ENCODE measurements at places on chromosomes 4 and X. TPM values are rescaled to one million over a fixed set of nuclear protein-coding genes. Genes with fewer than 3 reads are reported as not detected.

- H3K27ac ChIP-seq, result peak within 1 kb of the TSS; percentile 90
- peaks cover 13% of the 10 kb centered on the region for H3K4me1 ChIP-seq
- no peaks in the 10 kb centered on the region for H3K36me3 ChIP-seq
- peak within 1 kb of the TSS; percentile 80 for H3K4me3 ChIP-seq
- no peaks in the 10 kb centered on the region for H3K27me3 ChIP-seq
- DNase-seq, result no peak
Measured at GRCh38 chrX:150692831-150693724, at the start of gene MTMR1. MTMR1 (plus strand) TSS chrX:150693396; CDS start chrX:150693531, 135 bp downstream.

GRCh38 chr4:168887809-168888208, 122.2 kb downstream of the CBR4 start:
- no peaks in the 10 kb centered on the region for H3K4me1 ChIP-seq
- H3K27ac ChIP-seq, result no peak overlapping the region
- no peaks in the 10 kb centered on the region for H3K36me3 ChIP-seq
- no peak overlapping the region for H3K4me3 ChIP-seq

DNA sequence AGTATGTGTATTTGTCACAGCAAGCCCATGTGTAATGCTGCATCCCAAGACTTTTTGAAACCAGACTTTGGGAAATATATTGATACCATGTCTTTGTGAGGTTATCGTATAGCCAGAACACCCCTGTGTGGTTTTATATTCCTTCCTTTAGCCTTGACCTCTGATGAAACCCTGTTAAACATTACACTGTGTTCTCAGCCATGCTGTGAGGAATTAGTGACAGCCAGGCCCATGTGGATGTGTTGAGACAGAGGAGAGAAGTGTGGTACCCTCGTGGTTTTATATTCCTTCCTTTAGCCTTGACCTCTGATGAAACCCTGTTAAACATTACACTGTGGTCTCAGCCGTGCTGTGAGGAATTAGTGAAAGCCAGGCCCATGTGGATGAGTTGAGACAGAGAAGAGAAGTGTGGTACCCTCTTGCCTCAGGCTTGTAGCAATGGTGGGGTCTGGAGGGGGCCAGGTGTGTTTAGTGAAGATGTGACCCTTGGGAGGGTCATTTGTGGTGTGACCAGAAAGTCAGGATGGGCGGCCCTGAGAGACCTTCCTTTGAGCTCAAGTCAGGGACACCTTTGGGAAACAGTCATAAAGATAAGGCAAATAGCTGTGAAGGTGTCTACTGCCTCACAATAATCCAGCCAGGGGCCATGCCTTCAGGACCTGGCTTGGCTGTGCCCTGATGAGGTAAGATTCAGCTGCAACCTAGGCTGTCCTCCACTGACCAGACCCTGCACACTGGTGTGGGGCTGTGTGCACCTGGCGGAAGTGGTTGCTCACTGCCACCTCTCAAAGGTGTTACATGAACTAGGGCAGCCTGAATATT, 110.0 kb downstream of the IRF2 start:
- no peaks in the 10 kb centered on the region for H3K36me3 ChIP-seq
- no peaks in the 10 kb centered on the region for H3K4me1 ChIP-seq
- no peak for DNase-seq
- H3K4me3 ChIP-seq, result no peak overlapping the region

The GPRASP2 gene
- 0.29 TPM for total RNA-seq
